ENCODE measurements at places on chromosomes 2 and 18.

GRCh38 chr2:109648041-109648527 is 33.9 kb downstream of the SOWAHC start:
- peak; percentile 31 for DNase-seq

- no peak for DNase-seq
Observed at GRCh38 chr2:50789741-50790140, 242.2 kb downstream of the NRXN1 start.

GRCh38 chr2:213251618-213252017 is 32.6 kb upstream of the SPAG16 start:
- DNase-seq = peak; percentile 82

DNA sequence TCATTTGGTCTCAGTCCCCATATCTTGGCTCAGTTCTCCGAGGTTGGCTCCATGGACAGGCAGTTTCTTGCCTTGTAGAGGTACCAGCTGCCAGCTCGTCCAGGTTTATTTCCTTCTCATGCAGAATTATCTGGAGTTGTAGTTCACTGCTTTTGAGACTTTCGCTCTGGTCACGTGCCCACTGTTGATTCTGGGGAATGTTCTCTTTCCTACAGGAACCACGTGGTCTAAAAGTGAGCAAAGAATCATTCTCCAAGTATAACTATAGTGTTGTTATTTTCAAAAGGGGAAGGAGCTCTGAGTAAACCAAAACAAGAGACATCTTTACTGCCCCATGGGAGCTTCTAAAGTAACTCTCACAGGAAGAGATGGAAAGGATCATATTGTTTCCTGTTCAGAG is 41.2 kb upstream of the RAB27B start:
- DNase-seq = no peak

DNA sequence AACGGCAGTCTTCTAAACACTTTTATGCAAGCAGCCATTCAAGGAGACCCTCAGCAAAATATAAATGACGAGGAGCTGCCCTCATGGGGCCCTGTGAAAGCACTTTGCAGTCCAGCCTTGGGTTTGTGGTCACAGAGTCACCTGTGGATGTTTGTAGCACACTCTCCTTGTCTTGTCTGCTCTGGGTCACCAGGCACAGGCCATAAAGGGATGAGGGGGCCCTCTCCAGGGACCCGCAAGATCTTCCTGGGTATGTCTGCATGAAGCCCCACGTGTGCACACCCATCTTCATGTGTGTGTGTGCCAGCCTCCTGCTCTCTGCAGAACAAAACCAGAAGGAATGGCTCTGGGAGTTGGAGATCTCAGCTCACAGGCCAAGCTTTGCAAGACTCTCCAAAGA is 36.2 kb downstream of the ATOH8 start:
- no peak for DNase-seq

GRCh38 chr18:54946149-54946581 is 13.1 kb downstream of the CCDC68 start:
- no peak for DNase-seq

GRCh38 chr2:231965102-231965501 is 3.6 kb downstream of the DIS3L2 start:
- DNase-seq = no peak

GRCh38 chr2:202529389-202529788 is 105.4 kb upstream of the FAM117B start:
- DNase-seq = peak; percentile 56

DNA sequence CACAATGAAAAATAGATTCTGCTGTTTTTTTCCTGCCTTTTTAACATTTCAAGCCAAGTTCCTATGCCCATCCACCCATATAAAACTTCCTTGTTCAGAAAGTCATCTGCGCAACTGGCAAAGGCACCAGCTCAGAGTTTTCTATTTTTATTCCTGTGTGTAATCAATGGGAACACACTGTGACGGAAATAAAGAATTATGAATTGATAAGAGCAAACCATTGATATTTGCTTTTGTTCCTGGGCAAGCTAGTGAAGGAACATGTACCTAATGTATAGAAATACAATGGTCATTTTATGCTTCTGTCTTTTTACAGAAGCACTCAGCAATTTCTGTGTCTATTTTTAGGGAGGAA is 30.8 kb upstream of the AAK1 start:
- no peak for DNase-seq

DNA sequence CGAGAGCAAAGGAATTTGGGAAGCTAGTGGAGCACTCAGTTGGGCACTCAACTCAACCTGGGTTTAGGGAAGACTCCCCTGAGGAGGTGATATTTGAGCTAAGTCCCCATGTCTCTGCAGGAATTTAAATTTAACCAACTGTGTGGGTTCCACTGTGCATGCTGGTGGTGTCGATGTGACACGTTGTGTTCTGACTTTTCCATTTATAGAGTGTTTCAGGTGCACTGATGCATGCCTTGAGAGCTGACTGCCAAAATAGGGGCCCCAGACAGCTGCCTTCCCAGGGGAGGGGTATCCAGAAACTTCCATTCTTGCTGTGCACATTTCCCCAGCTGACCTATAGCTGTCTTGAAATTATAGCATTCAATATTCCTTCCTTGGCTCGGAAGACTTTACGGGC is 63.7 kb upstream of the BCL2L11 start:
- DNase-seq = no peak

DNA sequence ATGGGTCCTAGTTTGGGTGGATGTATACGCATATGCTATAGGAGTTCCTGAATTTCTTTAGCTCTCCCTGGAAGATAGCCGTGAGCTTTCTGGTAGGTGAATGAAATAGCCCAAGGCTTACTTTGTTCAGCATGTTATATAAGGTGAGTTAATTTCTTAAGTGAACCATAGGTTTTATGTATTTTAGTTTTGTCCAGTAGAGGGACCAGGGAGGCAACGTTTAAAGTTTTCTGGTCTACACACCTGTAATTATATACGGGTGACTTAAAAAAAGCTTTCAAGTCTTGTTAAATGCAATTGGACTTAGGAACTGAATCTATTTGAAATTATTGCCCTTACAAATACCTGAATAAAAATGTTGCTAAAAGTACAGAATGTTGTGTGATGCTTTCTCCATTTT is 402.5 kb upstream of the DDX18 start:
- DNase-seq = no peak

- peak; percentile 79 for DNase-seq
Observed at GRCh38 chr2:196170606-196171247, 651 bp downstream of the STK17B start.

DNA sequence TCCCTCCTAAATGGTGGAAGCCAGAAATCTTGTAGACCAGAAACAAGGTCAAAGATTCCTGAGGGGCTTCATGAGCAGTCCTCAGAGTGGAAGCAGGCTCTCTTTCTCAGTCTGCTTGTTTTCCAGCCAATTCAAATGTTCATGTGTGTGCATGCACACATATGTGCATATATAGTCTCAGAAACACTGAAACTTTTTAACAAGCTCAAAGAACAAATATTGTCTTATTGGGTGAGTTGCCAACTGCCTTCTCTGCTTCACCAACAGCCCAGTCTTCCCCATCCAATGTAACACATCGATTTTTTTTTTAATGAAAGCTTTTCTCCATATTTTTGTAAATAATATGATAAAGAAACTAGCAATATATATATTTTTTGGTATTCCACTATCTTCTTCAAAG is 3.7 kb downstream of the CACNB4 start:
- DNase-seq = no peak

GRCh38 chr2:10002681-10003080 is 40.7 kb upstream of the KLF11 start:
- no peak for DNase-seq

Measured in fibroblast of mammary gland (primary cell).